Activated CD8-positive, alpha-beta memory T cell treated with anti-CD3 and anti-CD28 coated beads, Interleukin-2, amount 10 ng/mL, durations not matched to agents 7 days and 5 days (primary cell): ENCODE measurements at places on chromosomes 16 and 17.

DNA sequence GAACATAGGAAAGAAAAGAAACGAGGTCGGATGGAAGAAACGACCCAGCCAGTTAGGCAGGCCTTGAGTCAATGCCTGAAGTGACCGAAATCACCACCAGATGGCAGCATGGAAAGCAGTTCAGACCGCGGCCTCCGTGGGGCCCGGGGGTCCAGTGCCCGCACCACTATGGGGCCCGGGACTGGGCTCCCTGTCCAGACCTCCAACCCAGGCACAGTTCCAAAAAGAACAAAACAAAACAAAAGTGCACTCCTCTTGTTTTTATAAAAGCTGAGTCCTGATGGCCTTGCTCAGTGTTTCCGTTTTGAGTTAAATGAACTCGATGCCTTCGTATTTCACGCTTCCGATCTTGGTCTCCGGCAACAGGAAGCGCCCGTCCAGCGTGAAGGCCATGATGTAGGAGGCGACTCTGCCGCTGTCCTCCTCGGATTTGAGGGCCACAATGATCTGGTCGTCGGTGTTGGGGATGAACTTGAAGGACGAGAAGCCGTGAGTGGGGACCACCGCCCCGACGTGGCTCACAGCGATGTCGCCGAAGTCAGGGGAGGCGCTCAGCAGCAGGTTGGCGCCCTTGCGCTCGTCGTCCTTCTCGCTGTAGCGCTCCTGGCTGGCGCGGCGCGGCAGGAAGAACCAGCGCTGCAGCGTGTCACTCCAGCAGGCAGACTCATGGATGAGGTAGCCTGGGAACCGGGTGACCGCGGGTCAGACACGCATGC lies 13.7 kb upstream of the LGALS3BP start:
- DNase-seq = peak; percentile 66

- DNase-seq = no peak
Observed at GRCh38 chr17:57124053-57124452, 39.0 kb downstream of the AKAP1 start.

GRCh38 chr16:12178251-12178990 lies 201.9 kb downstream of the SNX29 start:
- no peak for DNase-seq

DNA sequence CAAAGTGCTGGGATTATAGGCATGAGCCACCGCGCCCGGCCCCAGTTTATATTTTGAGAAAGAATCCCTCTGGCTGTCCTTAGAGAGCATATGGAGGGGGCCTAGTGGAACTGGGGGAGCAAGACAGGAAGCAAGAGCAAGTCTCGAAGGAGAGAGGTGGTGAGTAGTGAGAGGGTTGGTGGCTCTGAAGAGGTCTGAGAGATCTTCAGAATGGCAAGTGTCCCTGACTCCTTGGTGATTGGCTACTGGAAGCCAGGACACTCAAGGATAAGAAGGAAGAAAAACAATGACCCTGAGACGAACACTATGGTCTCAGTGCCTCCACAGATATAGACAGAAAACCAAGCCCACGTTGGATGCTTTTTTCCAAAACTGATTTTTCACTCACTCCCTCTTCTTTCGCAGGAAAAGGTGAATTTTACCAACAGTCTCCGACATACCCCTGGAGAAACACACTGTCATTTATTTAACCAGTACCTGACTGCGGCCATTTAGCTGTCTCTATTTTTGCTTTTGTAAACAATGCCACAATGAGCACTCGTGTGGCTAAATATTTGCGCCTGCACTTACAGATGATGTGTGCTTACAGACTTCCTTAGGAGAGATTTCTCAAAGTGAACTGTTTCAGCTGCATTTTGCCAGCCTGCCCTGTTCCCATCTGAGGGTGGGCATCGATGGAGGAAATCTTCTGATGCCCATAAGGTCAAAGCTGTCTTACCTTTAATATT lies 15.9 kb upstream of the DOK4 start:
- no peak for DNase-seq

DNA sequence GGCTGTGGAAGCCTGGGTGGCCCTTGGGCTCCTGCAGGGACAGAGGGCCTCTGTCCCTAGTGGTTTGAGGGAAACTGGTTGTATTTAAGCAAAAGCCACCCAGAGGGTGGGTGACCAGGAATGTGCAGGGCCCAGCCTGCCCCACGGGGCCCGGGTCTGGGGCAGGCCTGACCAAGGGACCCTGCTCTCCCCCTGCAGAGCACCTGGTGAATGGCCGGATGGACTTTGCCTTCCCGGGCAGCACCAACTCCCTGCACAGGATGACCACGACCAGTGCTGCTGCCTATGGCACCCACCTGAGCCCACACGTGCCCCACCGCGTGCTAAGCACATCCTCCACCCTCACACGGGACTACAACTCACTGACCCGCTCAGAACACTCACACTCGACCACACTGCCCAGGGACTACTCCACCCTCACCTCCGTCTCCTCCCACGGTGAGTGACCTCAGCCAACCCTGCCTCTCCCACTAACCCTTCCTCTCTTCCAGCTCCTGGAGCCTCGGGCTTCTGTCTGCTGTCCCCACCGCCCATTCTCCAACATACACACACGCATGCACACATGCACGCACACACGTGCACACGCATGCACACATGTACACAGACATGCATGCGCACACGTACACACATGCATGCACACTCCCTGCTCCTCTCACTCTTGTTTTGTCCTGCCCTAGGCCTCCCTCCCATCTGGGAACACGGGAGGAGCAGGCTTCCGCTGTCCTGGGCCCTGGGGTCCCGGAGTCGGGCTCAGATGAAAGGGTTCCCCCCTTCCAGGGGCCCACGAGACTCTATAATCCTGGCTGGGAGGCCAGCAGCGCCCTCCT lies 10.4 kb downstream of the GALK1 start:
- no peak for DNase-seq

DNA sequence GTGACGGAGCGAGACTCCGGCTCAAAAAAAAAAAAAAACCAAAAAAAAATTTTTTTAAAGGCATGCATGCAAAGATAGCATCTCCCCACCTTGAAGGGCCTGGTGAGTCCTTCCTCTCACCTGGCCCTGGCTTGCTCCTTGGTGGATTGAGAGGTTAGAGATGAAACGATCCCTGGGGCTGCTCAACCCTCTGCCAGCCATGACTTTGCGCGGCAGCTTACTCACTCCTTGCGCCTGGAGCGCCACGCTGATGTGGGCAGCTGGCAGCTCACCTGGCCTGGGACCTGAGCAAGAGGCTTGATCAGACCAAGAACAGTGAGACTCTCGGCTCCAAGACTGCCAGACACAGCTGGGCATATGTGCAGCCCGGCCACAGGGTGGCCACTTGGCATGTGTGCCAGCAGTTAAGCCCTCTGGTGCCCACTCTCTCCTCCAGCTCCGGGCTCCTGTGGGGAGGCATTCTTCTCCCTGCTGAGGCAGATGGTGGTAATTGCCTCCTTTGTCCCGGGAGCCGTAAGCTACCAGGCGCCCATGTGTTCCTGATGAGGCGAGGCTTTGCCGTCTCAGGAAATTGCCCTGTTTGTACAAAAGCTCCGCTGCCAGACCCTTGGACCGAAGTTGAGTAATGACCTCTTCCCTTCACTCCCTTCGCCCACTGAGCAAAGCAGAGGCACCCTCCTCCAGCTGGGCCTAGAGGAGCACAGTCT lies 5.1 kb upstream of the EVPL start:
- no peak for DNase-seq

DNA sequence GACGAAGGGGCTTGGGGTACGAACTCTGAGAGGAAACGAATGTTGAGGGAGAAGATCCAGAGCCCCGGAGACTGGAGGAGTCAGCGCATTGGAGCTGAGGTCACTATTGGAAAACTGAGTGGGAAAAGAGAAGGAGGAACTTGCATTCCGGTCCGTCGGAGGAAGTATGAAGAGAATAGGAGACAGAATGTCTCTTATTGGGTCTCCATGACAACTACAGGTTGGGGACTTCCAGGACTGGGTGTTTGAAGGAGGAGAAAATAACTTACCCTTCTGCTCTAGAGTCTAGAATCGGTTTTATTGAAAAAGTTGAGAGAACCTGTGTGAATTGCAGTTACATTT lies 537 bp downstream of the GOSR1 start:
- peak; percentile 41 for DNase-seq
